ENCODE measurements at places on chromosomes 1 and 21.

DNA sequence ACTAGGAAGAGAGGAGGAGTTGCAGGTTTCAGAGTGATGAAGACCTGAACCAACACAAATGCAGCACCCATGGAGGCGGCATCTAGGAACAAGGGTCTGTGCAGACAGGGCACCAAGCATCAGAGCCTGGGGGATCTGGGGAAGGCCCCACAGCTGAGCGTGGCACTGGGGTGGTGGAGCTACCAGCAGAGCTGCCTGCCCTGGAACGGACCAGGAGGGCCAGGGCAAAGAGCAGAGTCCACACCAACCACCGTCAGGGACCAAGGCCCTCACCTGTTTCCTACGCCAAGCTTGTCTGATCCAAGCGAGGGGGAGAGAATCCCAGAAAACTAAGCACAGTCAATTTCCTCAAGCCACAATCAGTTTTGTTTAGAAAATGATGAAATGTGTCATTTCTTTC, 79.0 kb upstream of the SYT6 start:
- no peak for DNase-seq

DNA sequence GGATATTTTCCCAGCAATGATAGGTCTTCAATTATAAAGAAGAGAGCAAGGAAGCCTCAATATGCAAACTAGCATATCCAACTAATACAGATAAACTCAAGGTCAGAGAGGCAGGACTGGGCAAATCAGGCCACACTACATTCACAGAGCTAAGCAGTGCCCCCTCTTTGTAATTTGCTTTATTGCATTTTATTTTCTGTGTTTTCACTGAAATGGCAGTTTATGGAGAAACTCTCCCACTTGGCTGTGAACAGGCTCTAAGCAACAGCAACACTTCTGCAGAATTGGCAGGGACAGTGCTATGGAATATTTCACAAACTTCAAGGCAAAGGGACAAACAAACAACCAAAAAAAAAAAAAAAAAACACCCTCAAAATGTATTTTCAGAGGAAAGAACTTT, 93.4 kb upstream of the SOD1 start:
- DNase-seq: no peak

DNA sequence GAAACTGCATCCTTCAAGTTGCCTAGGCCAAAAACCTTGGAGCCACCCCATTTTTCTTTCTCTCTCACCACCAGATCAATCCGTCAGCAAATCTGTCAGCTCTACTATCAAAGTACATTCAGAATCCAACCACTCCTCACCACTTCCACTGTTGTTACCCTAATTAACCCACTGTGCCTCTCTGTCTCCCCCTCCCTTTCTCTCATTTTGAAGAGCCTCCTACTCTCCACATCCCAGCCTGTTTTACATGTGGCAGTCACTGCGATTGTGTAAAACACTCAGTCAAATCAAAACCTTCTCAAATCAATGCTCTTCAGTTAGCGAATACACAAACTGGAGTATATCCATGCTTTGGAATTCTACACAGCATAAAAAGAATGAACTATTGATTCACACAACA, 33.1 kb downstream of the ZNF684 start:
- DNase-seq: no peak

- no peak for DNase-seq
Observed at GRCh38 chr1:234520908-234521817, 42.2 kb upstream of the TARBP1 start.

- no peak for DNase-seq
Observed at GRCh38 chr1:80542231-80542630, 1258.5 kb upstream of the ADGRL2 start.

- peak; percentile 60 for DNase-seq
Observed at GRCh38 chr1:200670242-200671118, 773 bp upstream of the DDX59 start.

- no peak for DNase-seq
Observed at GRCh38 chr21:31358158-31358557, 14.1 kb upstream of the TIAM1 start.

GRCh38 chr1:234730770-234731568, 121.0 kb upstream of the IRF2BP2 start:
- peak; percentile 81 for DNase-seq

- DNase-seq: no peak
Observed at GRCh38 chr1:110916669-110917306, 43.8 kb downstream of the CD53 start.

GRCh38 chr21:25791319-25791718, 56.5 kb downstream of the GABPA start:
- DNase-seq: no peak

GRCh38 chr1:114702737-114703136, 7.4 kb upstream of the AMPD1 start:
- no peak for DNase-seq

- peak; percentile 51 for DNase-seq
Observed at GRCh38 chr1:203628201-203629015, 1.8 kb downstream of the ATP2B4 start.

DNA sequence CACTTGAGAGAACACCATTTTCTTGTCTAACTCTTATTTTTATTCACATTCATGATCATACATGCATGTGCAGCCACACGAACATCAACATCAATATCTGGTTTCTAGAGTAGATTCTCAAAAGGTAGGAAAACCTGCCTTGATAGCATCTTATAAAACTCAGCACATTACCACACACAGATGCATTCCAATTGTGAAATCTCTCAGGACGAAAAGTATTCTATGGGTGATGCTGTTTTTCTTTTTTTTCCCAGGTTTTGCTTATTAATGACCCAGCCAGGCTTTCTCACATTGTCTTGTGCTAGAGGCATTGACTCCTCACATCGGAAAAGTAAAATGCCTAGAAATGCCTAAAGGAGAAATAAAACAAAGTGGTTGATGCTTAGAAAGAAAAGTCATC, 562.8 kb downstream of the KIF26B start:
- DNase-seq: no peak

DNA sequence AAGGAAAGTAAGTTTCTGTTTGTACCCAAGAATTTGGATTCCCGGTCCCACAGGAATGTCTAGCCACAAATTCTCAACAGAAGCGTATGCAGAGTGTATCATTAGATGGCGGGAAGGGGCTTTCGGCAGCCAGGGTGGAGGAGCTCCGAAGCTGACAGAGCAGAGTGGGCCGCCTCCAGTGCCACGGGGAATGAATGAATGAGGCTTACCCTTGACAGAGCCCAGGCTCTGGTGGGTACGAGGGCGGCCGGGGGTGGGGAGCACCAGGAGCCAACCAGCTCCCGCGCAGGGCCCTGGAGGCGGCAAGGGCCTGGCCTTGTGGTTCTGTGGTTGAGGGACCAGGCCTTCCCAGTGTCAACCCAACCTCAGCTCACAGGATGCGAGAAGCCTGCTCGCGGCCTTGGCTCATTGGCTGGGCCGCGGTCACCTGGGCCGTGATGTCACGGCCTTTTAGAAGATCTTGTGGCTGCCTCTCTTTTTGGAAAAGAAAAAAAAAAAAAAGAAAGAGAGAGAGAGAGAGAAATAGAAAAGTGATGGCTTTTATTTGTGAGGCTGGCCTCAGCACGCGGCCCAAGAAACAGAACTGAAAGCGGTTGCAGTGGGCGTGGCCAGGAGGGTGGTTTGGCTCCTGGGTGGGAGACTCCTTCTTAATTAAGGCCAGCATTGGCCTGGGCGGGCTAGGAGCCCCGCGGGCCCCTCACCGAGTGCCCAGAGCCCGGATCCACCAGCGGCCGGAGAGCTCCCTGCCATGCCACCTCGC, 34.9 kb upstream of the RUNX3 start:
- DNase-seq: no peak

DNA sequence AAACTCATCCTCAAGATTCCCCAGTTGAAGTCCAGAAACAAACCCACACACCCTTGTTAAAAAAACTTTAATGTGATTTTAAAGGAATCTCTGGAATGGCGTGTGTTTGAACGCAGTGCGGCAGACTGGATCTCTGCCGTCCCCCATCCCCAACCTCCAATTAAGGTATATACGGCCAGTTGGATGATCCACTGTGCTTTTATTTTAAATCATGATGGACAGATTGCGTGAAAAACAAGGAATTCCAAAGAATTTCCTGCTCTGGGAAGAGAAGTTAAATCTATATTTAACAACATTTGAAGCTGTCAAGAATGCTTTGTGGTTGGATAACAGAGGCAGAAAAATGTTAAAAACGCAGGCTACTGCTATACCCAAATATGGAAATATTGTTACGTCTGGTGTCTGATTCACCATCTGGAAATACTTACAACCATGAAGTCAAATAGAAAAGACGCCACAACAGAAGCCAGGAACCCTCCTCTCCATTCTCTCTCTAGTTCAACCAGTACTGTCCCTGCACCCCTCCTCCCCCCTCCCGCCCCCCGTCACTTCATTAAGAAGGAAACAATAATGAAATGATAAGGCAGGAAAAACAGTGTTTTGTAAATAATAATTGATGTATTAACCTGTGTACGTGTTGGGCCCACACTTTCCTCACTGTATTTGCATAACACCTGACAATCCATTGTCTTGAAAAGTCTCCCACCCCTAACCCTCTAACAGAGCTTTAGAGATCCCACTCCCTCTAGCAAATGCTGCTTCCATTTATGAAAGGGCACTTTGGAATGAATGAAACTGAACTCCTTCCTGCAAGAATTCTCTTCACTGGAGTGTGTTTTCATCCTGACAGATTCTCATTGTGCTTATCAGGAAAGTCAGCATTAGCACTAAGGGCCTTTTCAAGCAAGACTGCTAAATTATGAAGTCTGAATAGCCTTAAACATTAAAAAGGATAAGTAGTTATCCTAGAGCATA, 2.0 kb upstream of the CCN1 start:
- DNase-seq: peak; percentile 74

DNA sequence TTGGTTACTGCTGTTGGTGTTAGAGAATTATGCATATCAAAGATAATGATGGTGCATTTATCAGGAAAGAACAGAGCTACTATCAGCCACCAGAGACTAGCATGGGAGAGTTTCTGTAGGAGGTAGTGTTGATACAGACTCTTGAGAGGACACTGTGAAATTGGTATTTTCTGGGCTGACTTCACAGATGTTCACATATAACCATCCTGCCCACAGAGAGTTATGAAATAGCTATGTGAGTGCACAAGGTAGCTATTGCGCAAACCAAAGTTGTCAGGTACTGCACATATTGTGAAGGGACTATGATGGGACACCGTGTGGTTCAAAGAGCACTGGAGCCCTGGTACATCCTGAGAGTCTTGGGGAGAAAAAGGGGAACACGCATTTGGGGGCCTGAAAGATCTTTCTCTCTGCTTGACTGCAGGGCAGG, 1.4 kb upstream of the TLCD4 start:
- DNase-seq: no peak

GRCh38 chr1:93662481-93663207, 19.0 kb downstream of the BCAR3 start:
- DNase-seq: no peak

GRCh38 chr1:23385119-23385621, 15.5 kb upstream of the ZNF436 start:
- DNase-seq: no peak

GRCh38 chr1:230622151-230622550, 20.1 kb upstream of the COG2 start:
- DNase-seq: no peak

- DNase-seq: peak; percentile 50
Observed at GRCh38 chr1:31095298-31095981, 29.9 kb upstream of the PUM1 start.

GRCh38 chr21:33051925-33052324, 18.0 kb upstream of the OLIG1 start:
- DNase-seq: no peak

DNA sequence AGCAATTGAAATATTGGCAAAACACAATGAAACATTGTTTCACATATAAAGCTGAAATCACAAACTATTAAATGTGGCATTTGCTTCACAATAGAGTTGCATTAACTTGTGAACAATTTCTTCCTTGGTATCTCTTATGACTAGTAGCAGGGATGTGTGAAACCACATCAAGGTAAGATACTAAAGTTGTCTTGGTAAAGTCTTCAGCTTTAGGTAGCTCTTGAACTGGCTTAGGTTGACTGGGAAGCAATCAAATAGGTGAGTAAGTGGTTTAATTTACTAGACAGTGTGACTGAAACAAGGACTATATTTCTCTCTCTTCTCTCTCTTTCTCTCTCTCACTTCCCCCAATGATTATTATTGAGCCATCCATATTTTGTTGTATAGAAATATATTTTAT, 141.5 kb upstream of the KCNK2 start:
- DNase-seq: no peak

DNA sequence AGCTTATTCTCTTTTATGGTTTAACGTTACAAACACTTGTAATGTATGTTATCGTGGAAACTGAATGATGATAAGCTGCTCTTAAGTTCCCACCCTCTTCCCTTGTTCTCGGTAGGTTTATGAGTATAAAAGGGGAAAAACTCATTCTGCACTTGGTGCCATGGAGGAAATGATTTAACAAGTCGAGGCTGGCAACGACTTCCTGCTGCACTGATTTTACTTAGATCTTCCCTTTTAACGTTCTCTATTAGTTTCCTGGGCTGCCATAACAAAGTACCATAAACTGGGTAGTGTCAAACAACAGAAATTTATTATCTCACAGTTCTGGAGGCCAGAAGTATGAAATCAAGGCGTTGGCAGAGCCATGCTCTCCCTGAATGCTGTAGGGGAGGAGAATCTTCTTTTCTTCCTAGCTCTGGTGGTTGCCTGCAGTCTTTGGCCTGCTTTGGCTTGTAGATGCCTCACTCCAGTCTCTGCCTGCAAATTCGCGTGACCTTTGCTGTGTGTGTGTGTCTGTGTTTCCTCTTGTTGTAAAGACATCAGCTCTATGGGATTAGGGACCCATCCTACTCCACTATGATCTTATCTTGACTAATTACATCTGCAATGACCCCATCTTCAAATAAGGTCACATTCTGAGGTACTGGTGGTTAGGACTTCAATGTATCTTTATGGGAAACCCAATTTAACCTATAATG, 26.3 kb downstream of the HUNK start:
- DNase-seq: no peak

GRCh38 chr1:117600325-117600943, 5.4 kb upstream of the TENT5C start:
- DNase-seq: no peak

GRCh38 chr1:221994939-221995338, 253.1 kb upstream of the DUSP10 start:
- DNase-seq: peak; percentile 29

- no peak for DNase-seq
Observed at GRCh38 chr1:181490740-181491712, 7.7 kb downstream of the CACNA1E start.

DNA sequence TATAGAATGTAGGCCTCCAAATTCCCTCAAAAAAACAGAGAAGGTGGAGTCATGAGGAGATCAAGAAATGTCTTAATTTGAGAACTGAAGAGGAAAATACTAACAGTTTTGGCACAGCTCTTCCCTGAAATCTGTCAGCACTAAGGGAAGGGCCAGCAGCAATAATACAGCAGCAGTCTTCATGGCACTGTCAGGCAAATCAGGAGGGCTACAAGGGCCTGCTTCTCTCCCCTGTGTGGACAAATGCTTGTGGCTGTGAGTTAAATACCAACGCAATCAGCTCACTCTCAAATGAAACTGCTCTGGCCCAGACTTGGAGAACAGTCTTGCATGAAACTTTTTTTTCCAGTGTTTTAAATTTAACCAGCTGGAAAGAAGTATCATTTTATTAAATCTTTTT, 20.5 kb upstream of the CNN3 start:
- DNase-seq: peak; percentile 41

Data from hepatic stellate cell (primary cell).